Activated CD8-positive, alpha-beta memory T cell treated with anti-CD3 and anti-CD28 coated beads, Interleukin-2, amount 50 U/mL, for 48 hours (primary cell): ENCODE measurements at places on chromosomes 16 and 17.

- peak; percentile 69 for DNase-seq
Observed at GRCh38 chr16:27174007-27174406, 29.3 kb upstream of the KDM8 start.

DNA sequence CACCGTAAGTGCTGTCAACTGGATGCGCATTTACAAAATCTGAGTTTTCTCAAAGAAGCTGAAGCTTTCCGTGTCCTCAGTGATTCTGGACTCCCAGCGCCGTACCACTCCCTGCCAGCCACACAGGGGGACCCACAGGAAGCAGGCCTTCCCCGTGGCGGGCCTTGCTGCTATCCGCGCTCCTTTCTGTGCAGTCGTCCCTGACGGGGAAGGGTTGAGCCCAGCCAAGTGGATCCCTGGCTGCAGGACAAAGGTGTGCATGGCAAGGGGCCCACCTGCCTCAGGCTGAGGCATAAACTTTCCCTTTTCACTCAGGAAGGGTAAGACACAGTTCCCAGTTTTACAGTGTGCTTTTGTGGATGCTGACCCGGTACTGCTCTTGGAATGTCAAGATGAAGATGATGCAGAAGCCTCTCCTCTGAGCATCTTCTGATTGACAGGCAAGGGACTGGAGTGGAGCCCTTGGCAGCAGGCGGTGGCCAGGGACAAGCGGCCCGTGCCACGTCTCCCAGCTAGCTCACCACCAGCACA is 93.0 kb downstream of the ANKRD11 start:
- DNase-seq, result no peak

GRCh38 chr16:53043428-53043831 is 9.3 kb downstream of the CHD9NB start:
- no peak for DNase-seq

- peak; percentile 47 for DNase-seq
Observed at GRCh38 chr16:68230176-68230571, 5.8 kb downstream of the ESRP2 start.
